ENCODE measurements at places on chromosomes 16 and 17.

GRCh38 chr16:87407511-87408112, 15.5 kb downstream of the MAP1LC3B start:
- DNase-seq = no peak

- DNase-seq = no peak
Observed at GRCh38 chr17:59165933-59166342, 10.4 kb downstream of the PRR11 start.

GRCh38 chr17:806781-807522, 24.8 kb downstream of the MRM3 start:
- DNase-seq = no peak

DNA sequence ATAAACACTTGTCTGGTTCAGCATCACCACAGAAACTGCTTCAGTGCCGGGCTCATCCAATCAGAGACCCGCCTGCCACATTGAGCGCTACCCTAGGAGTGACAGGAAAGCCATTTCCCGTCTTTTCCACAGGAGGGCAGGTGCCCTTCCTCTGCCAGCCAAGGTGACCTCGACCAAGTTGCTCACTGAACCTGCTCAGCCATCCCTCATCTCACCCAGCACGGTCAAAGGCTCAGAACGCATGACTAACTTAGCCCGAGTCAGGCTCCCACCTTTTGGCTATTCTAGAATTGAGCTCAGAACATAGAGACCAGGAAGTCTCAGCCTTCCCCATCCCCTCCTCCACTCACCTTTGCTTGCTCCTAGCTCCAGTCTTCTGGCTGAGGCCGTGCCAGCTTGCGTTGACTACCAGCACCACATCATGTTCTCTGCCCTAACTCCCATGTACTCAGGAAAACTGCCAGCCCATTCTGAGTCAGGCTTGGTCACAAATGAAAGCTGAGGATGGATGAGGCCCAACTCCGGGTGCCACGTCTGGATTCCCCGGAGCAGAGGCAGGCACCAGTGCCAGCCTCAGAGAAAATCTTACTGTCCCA, 15.6 kb downstream of the MRPS23 start:
- no peak for DNase-seq

DNA sequence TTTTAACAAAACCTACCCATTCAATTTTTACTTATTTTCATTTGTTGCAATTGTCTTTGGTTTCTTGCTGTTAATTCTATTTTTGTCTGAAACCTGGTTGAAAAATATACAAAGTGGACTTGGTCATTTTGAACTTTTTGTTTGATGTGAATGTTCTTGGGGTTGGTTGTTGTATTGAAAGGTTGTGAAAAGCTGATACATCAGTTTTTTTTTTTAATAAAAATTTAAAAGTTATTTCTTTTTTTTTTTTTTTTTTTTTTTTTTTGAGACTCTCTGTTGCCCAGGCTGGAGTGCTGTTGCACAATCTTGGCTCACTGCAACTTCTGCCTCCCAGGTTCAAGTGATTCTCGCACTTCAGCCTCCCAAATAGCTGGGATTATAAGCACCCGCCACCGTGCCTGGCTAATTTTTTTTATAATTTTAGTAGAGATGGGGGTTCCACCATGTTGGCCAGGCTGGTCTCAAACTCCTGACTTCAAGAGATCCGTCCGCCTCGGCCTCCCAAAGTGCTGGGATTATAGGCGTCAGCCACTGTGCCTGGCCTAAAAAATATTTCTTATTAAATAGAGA, 28.9 kb downstream of the WIPF2 start:
- DNase-seq = no peak

GRCh38 chr16:89174055-89174827, 2.7 kb downstream of the CDH15 start:
- no peak for DNase-seq

- DNase-seq = no peak
Observed at GRCh38 chr16:89574681-89575246, 794 bp upstream of the CPNE7 start.

DNA sequence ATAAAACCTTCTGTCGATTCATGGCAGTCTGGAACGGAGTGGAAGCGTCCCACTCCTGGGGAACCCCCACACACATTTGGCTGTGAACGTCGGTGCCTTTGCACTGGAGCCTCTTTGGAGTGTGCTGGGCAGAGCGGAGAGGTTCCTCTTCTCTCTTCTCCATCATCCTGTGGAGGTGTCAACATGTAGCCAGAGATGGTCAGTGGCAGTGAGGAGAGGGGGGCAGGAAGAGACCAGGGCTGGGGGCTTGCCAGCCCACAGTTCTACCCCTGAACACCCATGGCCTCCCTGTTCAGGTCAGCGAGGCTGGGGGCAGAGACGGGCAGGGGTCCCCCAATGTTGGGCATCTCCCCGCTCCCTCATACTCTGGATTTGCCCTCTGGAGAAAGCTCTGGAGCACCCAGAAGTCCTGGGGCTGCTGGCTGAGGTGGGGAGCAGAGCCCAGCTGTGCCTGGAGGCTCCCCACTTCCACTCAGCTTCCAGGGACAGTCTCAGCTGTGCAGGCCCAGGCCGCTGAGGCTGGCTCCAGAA, 223.7 kb downstream of the SEC14L1 start:
- DNase-seq = no peak

- no peak for DNase-seq
Observed at GRCh38 chr17:11628374-11628773, 30.1 kb downstream of the DNAH9 start.

DNA sequence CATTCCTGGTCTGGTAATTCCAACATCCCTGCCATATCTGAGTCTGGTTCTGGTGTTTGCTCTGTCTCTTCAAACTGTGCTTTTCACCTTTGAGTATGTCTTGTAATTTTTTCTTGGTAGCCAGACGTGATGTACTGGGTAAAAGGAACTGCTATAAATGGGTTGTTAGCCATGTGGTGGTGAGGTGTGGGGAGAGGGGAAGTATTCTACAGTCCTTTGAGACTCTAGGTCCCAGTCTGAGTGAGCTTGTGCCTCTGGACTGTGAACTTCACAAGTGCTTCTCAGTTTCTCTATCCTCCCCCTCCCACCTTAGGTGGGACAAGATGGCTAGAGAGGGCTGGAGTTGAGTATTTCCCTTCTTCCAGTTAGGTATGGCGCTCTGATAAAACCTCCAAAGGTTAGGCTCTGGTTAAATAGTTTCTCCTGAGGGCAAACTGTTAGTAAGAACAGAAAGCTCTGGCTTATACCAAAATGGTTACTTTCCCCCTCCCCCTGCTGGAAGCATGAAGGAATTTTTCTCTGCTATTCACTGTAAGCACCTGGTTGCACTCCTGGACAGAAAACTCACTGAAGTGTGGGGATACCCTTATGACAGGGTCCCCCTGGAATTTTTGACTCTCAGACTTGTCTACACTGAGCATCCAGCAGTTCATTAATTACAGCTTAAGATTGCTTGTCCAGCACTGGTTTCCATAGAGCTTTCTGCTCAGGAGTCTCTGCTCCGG, 87.8 kb downstream of the MARCHF10 start:
- no peak for DNase-seq

DNA sequence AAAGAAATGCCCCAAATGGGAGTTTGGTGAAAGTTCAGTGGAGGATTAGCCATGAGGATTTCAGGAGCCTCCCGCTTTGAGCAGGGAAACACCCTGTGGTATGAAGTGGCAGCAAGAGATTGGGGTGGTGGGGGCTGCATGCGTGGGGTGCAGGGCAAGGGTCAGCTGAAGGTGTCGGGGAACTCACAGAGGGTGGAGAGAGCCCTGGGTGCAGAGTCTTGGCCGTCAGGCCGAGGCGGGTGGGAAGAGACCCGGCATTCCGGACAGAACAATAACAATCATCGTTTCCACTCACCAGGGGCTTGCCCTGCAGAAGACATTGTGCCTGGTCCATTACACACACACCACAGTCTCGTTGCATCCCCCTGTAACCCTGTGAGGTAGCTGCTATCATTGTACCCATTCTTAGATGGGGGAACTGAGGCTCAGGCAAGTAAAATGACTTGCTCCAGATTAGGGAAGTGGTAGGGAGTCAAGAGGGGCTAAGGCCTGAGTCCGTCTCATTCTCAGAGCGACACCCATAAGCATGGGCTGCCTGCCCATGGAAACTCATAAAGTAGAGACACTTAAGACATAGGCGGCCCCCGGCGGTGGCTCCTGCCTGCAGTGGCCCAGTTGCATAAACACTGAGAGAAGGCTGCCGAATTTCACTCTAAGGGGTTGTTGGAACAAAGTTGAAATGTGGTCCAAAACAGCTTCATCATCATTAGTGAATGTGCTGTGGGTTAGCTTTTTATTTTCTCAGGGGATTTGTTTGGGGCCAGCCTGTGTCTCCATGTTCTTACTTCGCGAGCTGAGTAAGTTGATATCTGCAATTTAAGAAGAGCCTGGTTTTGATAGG, 93.3 kb downstream of the CMIP start:
- no peak for DNase-seq

DNA sequence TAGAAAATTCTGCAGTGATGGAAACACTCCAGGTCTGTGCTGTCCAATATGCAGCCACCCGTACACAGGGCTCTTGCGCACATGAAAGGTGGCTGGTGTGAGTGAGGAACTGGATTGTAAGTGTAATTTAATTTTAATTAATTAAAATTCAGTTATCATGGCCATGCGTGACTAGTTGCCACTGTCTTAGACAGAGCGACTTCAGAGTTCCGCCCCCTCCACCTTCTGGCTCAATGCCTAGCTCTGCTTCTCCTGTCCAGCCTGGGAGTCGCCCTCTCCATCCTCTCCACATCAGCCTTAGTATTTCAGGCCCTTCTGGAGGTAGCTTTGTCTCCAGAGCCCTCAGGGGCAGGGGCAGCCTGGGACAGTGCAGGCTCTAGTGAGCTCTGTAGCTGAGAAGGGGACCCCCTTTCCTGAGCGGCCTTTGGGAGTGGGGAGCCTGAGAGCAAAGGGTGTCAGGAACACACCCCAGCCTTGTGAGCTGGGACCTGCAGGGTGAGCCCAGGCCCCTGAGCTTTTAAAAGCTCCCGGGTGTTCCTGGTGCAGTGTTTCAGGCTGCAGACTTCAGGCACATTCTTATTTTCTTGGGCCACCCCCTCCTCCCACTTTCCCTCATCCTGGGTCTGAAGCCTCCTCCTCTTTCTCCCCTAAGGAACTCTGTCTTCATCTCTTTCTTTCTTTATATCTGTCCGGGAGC, 99.4 kb downstream of the IRF8 start:
- no peak for DNase-seq

GRCh38 chr17:74699236-74699635, 13.5 kb downstream of the CD300LF start:
- DNase-seq = no peak

DNA sequence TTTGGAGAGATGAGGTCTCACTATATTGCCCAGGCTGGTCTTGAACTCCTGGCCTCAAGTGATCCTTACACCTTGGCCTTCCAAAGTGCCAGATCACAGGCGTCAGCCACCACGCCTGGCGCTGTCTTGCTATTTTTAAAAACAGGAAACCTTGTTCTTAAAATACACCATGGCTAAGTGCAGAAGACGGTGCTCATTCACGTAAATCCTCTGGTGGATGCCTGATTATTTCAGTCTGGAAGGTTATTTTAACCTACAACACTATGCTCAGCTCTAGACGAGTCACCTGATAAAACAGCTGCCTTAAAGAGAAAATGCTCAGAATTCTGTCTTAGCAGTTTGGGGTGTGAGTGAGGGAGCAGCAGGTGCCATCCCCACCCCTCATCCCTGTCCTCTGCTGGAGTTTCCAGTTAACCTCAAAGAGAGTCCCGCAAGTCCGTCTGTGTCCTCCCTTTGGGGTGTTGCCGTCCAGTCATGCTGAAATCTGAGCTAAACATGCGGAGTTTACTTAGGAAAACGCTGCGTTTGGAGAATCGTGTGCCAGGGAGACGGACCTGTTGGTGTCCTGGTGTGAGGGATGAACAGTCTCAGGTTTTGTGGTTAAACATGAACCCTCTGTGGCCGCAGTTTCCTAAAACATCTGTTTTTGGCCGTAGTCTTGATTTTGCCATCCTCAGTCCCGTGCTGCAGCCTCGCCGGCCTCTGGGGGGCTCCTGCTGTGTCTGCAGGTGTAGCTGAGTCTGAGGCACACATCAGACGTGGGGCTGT, 17.1 kb downstream of the SPG7 start:
- DNase-seq = no peak

- DNase-seq = no peak
Observed at GRCh38 chr16:20874088-20874581, 26.0 kb downstream of the DCUN1D3 start.

GRCh38 chr17:35433075-35433894, 985 bp upstream of the SLFN12 start:
- no peak for DNase-seq

- no peak for DNase-seq
Observed at GRCh38 chr17:75779987-75780889, 4.4 kb upstream of the UNK start.

GRCh38 chr16:9797306-9797705, 384.9 kb downstream of the GRIN2A start:
- no peak for DNase-seq

- DNase-seq = no peak
Observed at GRCh38 chr17:29650396-29650795, 27.7 kb upstream of the CORO6 start.

DNA sequence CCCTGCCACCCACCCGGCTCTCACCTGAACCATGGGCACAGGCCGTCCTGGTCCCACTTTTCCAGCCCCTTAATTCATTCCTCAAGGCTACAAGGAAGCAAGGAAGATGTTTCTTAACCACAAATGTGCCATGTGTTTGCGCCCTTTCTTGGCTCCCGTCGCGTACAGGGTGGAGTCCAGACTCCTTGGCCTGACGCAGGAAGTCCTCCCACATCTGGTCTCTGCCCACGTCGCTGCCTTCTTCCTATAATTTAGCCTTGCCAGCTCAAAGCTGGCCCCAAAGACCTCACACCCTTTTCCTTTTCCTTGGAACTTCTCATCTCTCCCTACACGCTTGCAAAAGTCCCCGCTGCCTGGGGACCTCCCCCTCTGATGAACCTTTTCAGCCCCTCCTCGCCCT, 38.8 kb upstream of the BHLHA9 start:
- DNase-seq = no peak

GRCh38 chr17:37026531-37026869, 77.7 kb downstream of the AATF start:
- no peak for DNase-seq

DNA sequence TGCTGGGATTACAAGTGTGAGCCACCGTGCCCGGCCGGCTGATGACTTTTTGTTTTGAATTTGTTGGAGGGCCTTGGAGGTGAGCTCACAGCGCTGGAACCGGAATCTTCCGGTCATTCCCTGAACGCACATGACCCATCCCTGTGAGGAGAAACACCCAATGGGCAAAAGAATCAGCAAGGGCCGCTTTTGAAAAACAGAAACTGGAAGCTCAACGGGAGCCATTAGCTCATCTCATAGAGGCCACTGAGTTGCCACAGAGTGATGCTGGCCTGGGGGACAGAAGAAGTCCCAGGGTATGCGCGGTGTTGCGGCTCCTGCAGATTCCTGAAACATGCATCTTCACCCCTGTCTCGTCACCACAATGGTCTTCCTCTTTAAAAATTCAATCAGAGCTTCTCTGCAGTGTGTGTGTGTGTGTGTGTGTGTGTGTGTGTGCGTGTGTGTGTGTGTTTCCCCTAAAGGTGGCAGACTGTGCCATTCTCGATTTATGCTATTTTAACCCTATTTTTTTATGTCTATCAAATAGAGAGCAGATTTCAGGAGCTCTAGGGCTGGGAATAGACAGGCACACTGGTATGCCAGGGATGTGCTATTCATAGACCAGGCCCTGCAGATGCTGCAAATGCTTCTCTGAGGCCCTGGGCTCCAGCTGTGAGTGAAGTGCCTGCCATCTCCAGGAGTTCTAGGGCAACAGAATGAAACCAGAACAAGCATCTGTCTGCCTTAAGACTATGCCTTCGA, 68.3 kb downstream of the MARCHF10 start:
- no peak for DNase-seq
